AG04450 (cell line): ENCODE measurements at places on chromosomes 4 and X.
A peak's percentile ranks its signal among the peaks of the same experiment; 100 is the strongest.

GRCh38 chrX:1093586-1094421 lies 118.6 kb downstream of the CRLF2 start:
- no peak for DNase-seq

GRCh38 chrX:82734140-82734539 lies 774.0 kb upstream of the POU3F4 start:
- DNase-seq = no peak

DNA sequence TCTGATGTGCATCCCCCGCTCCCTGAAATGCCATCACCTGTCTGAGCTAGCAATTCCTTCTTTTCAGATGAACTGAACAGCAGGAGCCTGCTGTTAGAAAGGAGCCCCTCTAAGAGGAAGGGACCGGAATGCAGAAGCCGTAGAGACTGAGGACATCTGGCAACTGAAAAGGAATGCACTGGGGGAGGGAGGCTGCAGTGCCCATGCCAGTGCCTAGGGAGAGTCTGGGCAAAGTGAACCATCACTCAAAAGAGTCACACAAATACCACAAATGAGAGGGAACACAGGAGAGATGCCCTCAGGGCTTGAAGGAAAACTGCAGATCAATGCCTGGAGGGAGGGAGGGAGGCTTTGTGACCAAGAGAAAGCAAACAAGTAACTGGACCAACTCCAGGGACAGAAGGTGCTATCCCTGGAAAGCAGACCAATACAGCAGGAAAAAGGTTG lies 93.9 kb upstream of the CBR4 start:
- DNase-seq = no peak

DNA sequence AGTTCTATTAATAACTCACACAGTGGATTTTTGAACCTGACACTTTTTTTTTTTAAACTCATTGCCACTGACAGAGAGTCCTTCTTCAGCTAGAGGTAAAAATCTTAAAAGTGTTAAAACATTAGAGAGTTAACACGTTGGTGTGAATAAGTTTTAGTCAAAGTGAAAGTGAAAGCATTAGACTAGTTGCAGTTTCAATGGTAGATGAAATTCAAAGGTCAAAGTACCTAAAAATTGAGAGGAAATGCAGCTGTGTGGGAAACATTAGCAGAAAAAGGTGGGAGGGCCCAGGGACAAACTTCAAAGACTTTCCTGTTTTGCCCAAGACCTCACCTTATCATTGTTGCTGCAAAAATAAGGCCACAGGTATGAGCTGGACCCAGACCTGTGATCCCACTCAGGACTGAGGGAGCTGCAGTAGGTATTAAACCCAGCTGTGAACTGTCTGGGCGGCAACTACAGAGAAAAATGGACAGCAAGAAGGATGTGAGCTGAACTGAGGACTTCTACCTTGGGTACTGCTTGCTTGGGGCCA lies 17.6 kb upstream of the GABRA4 start:
- no peak for DNase-seq

- no peak for DNase-seq
Measured at GRCh38 chrX:97089116-97089515, 205.4 kb downstream of the RPA4 start.

- no peak for DNase-seq
Measured at GRCh38 chrX:15207384-15207783, 62.5 kb downstream of the ASB9 start.

GRCh38 chrX:110268886-110269285 lies 49.0 kb downstream of the AMMECR1 start:
- DNase-seq = no peak

DNA sequence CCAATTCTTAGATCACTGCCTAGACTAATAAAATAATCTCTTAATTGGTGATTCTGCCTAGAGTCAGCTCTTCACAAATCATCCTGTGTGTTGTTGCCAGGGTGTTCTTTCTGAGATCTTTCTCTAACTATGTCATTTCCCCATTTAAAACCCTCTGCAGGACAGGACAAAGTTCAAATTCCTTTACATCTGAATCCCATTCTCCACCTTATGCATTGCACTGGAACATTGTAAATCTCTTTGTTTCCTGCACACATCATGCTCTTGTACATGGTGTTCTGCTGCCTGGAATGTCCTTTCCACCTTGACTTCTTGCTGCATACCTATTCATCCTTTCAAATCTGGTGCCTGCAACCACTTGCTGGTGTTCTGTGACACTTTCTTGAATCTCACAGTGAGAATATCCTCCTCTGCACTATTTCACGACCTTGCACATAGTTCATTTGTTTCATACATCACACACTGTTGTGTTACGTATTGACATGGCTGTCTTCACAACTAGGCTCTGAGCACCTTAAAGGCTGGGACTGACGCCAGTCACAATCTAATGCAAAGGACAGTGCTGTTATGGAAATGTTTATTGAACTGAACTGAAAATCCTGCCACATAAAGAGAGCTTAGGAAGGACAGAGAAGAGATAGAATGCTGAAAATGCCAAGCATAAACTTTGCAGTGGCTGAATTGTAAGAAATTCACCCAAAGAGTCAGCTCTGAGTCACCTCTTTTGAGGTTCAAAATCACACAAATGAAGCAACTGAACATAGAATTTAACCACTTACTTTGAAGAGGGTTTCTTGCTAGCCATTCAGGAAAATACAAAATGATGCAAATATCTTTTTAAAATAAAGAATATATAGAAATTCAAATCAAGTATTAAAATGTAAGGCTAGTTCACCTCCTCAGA lies 26.4 kb upstream of the SMIM14 start:
- peak; percentile 24 for DNase-seq

- no peak for DNase-seq
Measured at GRCh38 chr4:45363931-45364330, 637.6 kb upstream of the GNPDA2 start.

DNA sequence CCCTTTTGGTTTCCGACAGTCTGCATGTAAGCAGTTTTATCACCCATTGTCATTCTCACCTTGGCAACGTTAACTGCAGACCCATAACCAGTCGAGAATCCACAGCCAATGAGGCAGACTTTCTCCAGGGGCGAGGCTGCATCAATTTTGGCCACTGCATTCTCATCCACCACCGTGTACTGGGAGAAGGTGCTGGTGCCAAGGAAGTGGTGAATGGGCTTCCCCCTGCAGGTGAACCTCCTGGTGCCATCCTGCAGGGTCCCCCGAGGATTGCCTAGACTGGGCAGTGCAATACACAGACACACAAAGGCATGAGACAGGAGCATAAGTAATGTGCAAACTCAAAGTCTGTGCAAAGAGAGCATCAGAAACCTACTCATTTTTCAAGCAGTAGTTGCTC lies 5.4 kb downstream of the ADH1B start:
- no peak for DNase-seq
